HCT116 (cell line): ENCODE measurements at places on chromosomes 3 and 15. TPM values are rescaled to one million over a fixed set of nuclear protein-coding genes. Genes with fewer than 3 reads are reported as not detected.

DNA sequence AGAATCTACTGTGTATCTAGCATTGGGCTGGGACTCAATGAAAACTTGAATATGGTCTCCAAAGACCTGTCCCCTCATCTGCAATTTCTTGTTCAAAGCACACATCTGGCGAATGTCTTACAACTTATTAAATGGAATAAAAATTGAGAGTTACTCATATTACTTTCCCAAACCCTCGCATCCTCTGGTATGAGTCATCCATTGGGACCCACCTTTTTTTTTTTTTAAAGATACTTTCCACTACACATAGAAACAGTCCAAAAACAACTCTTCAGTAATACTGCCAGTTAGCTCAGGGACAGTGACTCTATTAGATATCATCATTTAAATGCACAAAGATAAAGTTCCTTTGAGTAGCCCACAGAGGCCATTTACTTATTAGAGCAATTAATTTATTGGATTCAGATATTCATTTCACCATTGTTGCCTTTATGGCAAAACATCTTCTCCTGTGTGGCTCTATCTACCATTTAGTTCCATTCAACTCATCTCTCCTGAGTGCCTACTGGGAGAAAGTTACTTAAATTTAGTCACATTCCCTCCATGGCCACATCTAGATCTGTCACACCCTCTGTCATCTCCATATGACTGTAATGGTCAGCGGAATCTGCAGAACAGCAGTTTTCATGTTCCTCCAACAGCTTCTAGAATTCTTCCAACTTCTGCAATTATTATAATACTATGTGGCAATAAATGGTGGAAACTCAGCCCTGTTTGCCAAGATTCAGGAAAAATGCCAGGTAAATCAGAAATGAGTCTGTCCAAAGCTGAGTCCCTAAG lies 77.9 kb upstream of the ARHGEF3 start:
- no peaks in the 10 kb centered on the region for H3K27me3 ChIP-seq
- peaks cover 6% of the 10 kb centered on the region for H3K4me1 ChIP-seq
- DNase-seq = no peak
- no peak overlapping the region for H3K4me3 ChIP-seq
- H3K27ac ChIP-seq = no peak overlapping the region

- H3K36me3 ChIP-seq = peaks cover 53% of the 10 kb centered on the region
- H3K27ac ChIP-seq = no peak overlapping the region
- H3K27me3 ChIP-seq = no peaks in the 10 kb centered on the region
- no peak for DNase-seq
- no peaks in the 10 kb centered on the region; the same call in 1 of the 2 replicates for H3K4me1 ChIP-seq
- H3K4me3 ChIP-seq = no peak overlapping the region
These were observed 8.6 kb downstream of the TLE3 start for GRCh38 chr15:70088887-70089691.

DNA sequence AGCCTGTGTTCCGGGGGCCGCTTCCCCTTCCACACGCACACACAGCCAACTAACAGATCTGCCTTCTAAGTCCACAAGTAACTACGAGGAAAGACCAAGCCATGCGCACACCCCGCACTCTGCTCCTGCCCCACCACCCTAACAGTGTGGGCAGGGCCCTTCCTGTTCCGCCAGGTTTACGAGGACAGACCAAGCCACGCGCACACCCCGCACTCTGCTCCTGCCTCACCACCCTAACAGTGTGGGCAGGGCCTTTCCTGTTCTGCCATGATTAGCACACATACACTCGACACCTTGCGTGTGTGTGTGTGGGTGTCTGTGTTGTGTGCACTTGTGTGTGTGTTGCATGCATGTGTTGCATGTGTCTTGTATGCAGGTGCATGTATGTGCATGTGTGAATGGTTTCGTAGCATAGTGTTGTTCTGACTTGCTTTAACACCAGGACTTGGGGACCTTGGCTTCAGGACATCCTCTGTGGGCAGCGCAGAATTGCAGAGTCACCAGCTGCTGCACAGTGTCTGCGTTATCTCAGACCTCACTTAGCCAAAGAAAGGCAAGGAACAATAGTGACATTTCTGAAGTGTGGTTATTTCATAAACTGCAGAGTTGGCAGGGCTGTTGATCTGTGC lies 114.4 kb downstream of the CHSY1 start:
- no peak for DNase-seq
- no peak overlapping the region for H3K4me3 ChIP-seq
- H3K4me1 ChIP-seq = no peaks in the 10 kb centered on the region
- H3K36me3 ChIP-seq = no peaks in the 10 kb centered on the region
- no peaks in the 10 kb centered on the region for H3K27me3 ChIP-seq
- H3K27ac ChIP-seq = no peak overlapping the region; the same call in 1 of the 2 replicates

DNA sequence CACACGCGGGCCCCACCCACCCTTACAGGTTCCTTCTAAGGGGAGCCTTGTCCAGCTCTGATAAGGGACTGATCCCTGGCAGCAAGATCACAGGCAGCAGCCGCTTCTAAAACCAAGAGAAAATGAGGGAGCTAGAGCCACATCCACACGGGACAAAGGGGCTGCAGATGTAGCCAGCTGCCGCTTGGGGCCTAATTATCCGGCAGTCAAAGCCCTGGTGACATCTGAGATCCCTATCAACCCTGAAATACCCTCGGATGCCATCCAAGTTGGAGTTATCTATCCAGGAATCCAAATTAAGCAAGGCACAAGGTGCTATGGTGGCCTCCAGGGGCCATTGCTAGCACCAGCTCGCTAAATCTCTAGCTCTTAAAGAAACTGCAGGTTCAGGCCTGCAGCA lies 248.3 kb downstream of the VPS13C start:
- no peak overlapping the region for H3K27ac ChIP-seq
- peaks cover 19% of the 10 kb centered on the region; the same call in 1 of the 2 replicates for H3K27me3 ChIP-seq
- H3K36me3 ChIP-seq = no peaks in the 10 kb centered on the region
- DNase-seq = no peak

DNA sequence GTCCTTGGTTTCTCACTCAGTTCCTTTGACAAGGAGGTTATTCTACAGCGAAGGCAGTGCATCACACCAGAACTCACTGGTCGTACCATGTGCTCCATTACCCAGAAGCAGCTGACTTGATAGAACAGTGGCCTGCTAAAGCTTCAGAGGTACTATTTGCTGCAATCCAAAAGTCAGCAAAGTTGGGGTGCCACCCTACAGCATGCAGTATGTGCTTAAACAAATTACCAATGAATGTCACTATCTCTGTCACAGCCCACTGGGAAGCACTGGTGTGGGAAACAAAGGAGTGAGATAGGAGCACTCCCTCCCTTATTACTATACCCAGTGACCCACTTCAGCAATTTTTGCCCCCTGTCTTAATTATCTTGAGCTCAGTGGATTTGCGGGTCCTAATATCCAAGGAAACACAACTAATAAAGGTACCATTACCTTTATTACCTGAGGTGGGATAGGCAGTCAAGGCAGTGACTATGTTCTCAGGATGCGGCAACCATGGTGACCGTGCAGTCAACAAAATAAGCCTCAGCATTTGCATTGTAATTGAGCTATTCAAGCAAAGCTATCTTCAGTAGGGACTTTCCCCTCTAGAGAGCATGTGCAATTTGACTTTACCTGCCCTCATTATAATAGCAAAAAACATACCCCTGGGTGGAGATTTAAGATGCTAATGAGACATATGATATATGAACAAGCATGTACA lies 199.4 kb downstream of the OCA2 start:
- no peak for DNase-seq
- H3K36me3 ChIP-seq = no peaks in the 10 kb centered on the region
- H3K4me1 ChIP-seq = no peaks in the 10 kb centered on the region
- no peak overlapping the region for H3K27ac ChIP-seq
- no peaks in the 10 kb centered on the region for H3K27me3 ChIP-seq
- no peak overlapping the region for H3K4me3 ChIP-seq

The MELTF gene
- total RNA-seq = 47.6 TPM

DNA sequence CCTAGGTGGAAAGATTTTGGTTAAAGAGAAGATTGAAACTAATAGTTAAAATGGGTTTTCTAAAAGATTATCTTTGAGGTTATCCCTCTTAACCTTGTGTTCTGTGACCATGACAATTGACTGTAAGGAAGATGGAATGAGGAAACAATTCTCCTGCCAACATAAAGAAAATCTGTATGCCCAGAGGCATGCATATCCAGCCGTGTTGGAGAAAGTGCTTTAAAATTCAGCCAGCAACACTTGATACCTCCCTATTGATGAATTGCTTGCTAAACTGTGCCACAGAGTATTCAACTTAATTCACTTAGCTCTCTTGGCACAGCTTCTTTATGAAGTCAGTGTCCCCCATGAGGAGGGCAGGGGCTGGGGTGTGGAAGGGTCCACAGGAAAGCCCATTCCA lies 203.5 kb downstream of the UBE2E2 start:
- peaks cover 4% of the 10 kb centered on the region for H3K27me3 ChIP-seq
- DNase-seq = no peak
- H3K36me3 ChIP-seq = no peaks in the 10 kb centered on the region
- no peaks in the 10 kb centered on the region for H3K4me1 ChIP-seq
- no peak overlapping the region for H3K27ac ChIP-seq

The FILIP1L gene
- total RNA-seq = 0.17 TPM

DNA sequence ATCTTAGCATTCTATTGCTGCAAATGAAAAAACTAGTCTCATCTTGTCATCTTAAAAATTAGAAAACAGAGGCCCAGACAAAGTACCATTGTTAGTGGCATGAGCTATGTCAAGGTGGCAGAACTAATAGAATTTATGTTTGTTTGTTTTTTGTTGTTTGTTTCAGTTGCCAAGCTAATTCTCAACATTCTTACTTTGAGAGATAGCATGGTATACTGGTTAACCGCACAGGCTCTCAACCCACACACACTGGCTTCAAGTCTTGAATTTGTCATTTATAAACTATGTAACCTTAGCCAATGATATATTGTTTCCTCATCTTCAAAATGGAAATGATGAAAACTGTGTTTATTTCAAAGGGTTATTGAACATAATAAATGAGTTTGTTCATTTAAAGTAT lies 367.6 kb upstream of the PLSCR5 start:
- no peak for DNase-seq
- no peak overlapping the region for H3K4me3 ChIP-seq

DNA sequence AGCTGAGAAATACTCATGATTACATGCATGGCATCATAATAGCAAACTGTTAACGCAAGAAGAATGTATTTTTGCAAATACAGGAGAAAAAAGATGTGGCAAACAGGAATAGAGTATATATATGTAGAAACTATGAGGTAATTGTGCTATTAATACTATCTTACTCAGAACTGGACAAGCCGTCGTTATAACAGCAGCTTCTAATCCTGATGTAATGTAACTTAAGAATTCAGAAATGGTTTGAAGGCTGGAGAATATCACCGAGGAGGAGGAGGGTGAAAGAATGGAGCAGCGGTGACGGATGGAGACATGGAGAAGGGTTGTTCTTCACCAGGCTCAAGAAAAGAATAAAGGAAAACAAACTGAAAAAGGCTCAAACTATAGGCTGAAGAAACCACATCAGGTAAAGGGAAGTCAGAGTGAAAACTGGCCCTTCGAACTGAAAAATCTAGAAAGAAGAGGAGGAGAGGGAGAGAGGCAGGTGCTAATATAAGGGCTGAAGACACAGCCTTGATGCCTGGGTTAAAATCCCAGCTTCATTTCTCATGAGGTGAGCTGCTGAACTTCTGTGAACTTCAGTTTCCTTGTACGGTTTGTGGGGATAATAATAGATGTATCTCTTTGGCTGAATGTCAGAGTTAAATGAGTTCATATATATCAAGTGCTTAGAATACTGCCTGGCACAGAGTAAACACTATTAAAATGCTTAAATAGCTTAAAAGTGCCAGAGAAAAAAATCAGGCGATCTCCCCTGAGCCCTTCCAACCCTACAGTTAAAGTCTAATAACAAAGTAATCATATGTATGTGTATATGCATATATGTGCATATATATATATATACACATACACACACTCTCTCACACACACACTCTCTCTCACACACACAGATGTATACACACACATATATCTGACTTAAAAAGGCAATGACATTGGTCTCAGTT lies 43.9 kb downstream of the GOLIM4 start:
- no peaks in the 10 kb centered on the region for H3K27me3 ChIP-seq
- no peaks in the 10 kb centered on the region for H3K36me3 ChIP-seq
- no peak for DNase-seq

The CAND2 gene
- total RNA-seq = not detected

DNA sequence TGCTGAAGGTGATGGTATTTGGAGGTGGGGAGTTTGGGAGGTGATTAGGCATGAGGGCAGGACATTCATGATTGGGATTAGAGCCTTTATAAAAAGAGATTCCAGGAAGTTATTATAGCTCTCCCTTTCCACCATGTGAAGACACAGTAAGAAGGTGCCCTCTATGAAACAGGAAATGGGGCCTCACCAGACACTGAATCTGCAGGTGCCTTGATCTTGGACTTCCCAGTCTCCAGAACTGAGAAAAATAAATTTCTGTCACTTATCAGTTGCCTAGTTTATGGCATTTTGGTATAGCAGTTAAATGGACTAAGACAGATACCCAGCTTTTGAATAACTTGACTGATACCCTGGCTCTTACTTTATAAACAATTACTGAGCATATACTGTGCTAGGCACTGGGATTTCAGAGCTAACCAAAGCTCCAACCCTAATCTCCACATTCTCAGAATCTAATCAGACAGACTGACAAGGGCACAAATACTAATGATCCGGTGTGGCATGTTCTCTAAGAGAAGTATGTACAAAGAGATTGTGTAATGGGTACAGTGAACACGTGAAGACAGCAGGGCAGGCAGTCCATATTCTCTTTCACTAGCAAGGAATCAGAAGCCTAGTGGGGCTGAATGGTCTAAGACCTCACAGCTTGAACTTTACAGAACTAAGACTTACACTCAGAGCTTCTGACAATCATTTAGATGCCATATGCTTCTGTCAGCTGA lies 343.1 kb downstream of the WDR72 start:
- no peak for DNase-seq
- H3K4me1 ChIP-seq = no peaks in the 10 kb centered on the region
- H3K4me3 ChIP-seq = no peak overlapping the region
- H3K27ac ChIP-seq = no peak overlapping the region

GRCh38 chr3:180072786-180073185 lies 36.0 kb upstream of the PEX5L start:
- no peak overlapping the region for H3K27ac ChIP-seq
- H3K4me3 ChIP-seq = no peak overlapping the region
- H3K27me3 ChIP-seq = peaks cover 8% of the 10 kb centered on the region
- H3K36me3 ChIP-seq = no peaks in the 10 kb centered on the region

The CLDN18 gene
- total RNA-seq = 0.17 TPM

- no peaks in the 10 kb centered on the region for H3K36me3 ChIP-seq
- H3K27me3 ChIP-seq = no peaks in the 10 kb centered on the region
- no peak for DNase-seq
- H3K27ac ChIP-seq = no peak overlapping the region
- H3K4me3 ChIP-seq = no peak overlapping the region
These were observed 25.5 kb downstream of the MAP2K1 start for GRCh38 chr15:66412220-66412619.

The ZNF860 gene
- 2.9 TPM for total RNA-seq
